Fibroblast of lung (primary cell): ENCODE measurements at places on chromosomes 7 and 10. TPM values are rescaled to one million over a fixed set of nuclear protein-coding genes. Genes with fewer than 3 reads are reported as not detected.

- H3K27me3 ChIP-seq, result no peaks in the 10 kb centered on the region
- DNase-seq, result peak; percentile 43
- peak overlapping the region; percentile 92 for H3K27ac ChIP-seq
- H3K4me3 ChIP-seq, result peak overlapping the region; percentile 77
- no peaks in the 10 kb centered on the region for H3K4me1 ChIP-seq
Measured at GRCh38 chr7:113085781-113086390, 741 bp downstream of the GPR85 start.

The GPR26 gene
- not detected in 2 replicates for total RNA-seq

DNA sequence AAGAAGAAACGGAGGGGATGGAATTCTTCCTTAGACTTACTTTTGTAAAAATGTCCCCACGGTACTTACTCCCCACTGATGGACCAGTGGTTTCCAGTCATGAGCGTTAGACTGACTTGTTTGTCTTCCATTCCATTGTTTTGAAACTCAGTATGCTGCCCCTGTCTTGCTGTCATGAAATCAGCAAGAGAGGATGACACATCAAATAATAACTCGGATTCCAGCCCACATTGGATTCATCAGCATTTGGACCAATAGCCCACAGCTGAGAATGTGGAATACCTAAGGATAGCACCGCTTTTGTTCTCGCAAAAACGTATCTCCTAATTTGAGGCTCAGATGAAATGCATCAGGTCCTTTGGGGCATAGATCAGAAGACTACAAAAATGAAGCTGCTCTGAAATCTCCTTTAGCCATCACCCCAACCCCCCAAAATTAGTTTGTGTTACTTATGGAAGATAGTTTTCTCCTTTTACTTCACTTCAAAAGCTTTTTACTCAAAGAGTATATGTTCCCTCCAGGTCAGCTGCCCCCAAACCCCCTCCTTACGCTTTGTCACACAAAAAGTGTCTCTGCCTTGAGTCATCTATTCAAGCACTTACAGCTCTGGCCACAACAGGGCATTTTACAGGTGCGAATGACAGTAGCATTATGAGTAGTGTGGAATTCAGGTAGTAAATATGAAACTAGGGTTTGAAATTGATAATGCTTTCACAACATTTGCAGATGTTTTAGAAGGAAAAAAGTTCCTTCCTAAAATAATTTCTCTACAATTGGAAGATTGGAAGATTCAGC is 158.7 kb upstream of the LANCL2 start:
- H3K4me3 ChIP-seq, result no peak overlapping the region
- peaks cover 44% of the 10 kb centered on the region for H3K36me3 ChIP-seq
- no peaks in the 10 kb centered on the region for H3K4me1 ChIP-seq
- peak; percentile 61 for DNase-seq
- no peaks in the 10 kb centered on the region for H3K27me3 ChIP-seq

GRCh38 chr10:33878238-33878786 is 543.8 kb upstream of the NRP1 start:
- no peaks in the 10 kb centered on the region for H3K36me3 ChIP-seq
- H3K27ac ChIP-seq, result no peak overlapping the region

DNA sequence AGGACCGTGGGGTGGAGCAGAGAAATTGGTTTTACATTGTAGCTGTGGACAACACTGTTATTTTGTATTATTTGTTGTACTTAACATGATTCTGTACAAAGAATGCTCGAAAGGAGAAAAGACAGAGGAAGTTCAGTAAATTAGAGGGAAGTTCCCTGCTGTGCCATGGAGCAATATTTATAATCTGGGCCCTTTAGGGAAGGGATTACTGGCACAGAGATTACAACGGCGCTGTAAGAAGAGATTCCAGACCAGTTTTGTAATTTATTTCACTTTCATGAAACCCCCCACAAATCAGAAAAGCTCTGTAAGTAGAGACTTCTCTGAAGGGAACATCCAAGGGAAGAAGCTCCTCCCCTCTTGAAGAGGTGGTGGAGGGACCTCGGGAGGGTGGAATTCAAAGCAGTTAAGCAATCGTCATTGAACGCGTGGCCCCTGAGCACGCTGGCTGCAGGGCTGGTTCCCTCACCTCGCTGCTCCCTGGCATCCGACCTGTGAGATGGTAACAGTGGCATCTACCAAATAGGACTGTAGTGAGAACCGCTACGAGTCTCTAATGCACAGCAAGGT is 113.5 kb downstream of the KLF6 start:
- no peak overlapping the region for H3K4me3 ChIP-seq
- no peaks in the 10 kb centered on the region for H3K27me3 ChIP-seq
- no peaks in the 10 kb centered on the region for H3K4me1 ChIP-seq
- H3K36me3 ChIP-seq, result no peaks in the 10 kb centered on the region
